ENCODE measurements at places on chromosomes 7 and 10. TPM values are rescaled to one million over a fixed set of nuclear protein-coding genes. Genes with fewer than 3 reads are reported as not detected.
A peak's percentile ranks its signal among the peaks of the same experiment; 100 is the strongest.

DNA sequence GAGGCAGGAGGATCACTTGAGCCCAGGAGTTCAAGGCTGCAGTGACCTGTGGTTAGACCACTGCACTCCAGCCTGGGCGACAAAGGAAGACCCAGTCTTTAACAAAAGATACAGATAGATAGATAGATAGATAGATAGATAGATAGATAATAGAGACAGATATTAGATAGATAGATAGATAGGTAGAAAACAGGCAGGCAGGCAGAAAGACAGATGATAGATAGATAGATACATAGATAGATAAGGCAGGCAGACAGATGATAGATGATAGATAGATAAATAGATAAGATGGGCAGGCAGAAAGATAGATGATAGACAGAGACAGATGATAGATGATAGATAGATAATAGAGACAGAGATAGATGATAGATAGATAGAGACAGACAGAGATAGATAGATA lies 54.5 kb downstream of the TMEM130 start:
- no peak for DNase-seq

DNA sequence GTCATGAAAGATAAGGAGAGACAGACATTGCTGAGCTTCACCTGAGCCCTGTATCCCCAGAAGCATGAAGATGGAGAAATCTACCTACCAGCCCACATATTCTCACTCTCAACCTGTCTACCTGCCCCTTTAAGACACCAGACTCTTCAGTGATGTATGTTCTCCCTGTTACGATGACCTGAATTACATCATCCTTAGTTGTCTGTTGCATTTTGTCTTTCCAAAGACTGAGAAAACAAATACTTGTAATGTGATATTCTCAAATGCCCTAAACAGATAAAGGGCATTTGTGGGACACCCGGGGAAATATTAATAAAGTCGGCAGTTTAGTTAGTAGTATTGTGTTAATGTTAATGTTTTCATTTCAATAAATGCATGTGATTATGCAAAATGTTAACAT lies 305.8 kb upstream of the IGFBP3 start:
- no peak for DNase-seq

DNA sequence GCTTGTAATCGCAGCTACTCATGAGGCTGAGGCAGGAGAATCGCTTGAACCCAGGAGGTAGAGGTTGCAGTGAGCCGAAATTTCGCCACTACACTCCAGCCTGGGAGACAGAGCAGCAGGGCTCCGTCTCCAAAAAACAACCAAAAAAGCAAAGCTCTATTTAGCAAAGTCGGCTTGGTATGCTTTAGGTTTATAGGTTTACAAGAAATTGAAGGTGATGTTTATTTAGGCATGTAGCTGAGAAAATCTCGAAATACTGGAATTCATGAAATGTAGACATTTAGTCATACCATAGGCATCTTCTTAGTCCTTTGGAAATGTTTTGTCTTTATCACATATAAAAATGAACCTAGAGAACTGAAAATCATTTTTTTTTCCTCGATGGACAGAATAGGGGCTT lies 453.8 kb upstream of the ANKRD30A start:
- no peak for DNase-seq

Gene ASB10
- not detected for total RNA-seq

Gene CALML5
- total RNA-seq = not detected

GRCh38 chr7:101124376-101125056 lies 2.4 kb upstream of the SERPINE1 start:
- peak; percentile 70 for DNase-seq

DNA sequence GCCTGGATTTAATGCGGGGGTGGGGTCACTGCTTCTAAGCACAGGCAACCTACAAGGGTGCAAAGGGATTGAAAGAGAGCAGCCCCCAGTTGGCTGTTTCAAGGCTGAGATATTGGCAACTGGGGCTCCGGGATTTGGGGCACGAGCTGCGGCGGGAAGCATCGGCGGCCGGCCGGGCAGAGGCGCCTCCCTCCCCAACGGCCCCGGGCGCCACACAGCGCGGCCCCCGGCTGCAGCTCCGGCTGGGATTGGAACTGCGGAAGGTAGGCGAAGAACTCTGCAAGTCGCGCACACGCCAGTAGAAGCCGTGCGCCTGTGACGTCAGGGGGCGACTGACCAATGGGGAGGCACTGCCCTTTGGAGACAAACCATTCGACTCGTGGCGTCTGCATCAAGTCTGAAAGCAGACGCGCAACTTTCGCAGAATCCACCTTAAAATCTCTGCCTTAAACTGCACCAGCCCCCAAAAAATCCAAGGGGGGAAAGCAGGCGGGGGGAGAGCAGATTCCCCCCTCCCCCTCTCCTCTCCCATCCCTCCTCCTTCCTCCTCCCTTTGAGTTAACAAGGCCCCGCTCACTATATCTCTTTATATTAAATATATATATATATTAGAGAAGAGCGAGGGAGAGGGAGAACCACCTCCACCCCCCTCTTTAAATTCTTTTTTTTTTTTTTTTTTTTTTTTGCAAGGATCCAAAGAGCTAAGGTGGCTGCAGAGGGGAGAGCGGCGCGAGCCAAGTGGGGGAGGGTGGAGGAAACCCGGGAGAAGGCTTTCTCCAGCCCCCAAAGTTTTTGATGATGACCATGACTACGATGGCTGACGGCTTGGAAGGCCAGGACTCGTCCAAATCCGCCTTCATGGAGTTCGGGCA lies at the start of gene DLX6:
DLX6 (plus strand) TSS at position 371 of the 872 bp plus-strand sequence; CDS start at position 796, 425 bp downstream.
- no peak for DNase-seq

- DNase-seq = no peak
Measured at GRCh38 chr7:2715341-2716231, 27.6 kb downstream of the AMZ1 start.

Gene NACAD
- 4.9 TPM for total RNA-seq

- DNase-seq = no peak
Measured at GRCh38 chr10:70782086-70782745, 3.0 kb downstream of the TBATA start.

- no peak for DNase-seq
Measured at GRCh38 chr10:119538632-119539358, 3.7 kb downstream of the RGS10 start.

DNA sequence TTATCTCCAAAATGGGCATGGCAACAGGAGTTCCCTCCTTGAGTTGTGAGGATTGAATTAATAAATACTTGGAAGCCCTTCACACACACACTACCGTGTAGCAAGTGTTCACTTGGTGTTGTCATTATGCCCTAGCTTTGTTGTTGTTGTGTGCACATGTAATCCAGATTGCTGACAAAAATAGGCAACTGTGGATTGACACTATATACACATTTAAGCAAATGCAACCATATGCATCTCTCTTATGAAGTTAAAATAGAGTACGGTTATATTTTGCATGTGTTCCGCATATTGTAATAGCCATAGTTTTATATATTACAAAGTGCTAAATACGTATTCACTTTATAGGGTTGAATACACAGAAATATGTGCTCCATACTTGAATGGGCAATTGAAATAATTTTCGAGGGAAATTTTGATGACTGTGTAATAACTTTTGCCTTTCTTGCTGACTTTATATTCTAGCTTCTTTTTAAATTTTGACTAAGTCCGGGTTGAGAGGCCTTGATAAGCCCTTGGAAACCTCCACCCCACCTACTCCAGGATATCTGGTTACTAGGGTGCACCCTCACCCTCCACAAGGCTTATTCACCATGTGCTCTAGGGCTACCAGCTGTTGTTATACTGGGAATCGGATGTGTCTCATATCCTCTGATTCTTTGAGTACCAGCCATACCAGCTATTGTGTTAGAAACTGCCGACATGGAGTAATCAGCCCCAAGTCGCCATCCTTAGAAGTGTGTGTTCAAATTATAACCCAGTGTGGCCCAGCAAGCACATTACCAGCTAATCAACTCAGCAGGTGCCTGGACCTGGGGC lies 265.0 kb downstream of the CAMK1D start:
- no peak for DNase-seq

Gene FEZF1
- total RNA-seq = not detected

- DNase-seq = no peak
Measured at GRCh38 chr7:40316176-40316575, 181.4 kb downstream of the SUGCT start.

DNA sequence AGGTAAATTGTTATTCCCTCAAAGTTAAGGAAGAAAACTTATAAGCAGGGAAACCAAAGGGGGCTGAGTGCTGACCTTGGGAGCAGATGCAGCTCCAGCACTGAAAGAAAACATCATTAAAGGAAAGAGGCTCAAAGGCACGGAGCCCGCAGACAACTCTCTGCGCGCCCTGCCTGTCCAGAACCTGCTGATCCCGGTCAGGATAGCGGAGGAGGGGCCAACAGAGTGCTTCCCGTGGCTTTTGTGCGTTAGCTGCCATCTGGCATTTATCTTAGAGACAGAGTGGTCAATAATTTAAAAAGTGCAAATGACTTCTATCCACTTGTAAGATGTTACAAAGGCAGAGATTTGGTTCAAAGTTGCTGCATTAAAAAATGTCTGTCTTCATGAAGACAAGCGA lies 162.1 kb downstream of the FANK1 start:
- no peak for DNase-seq

- DNase-seq = no peak
Measured at GRCh38 chr10:21503542-21503941, 21.9 kb downstream of the SKIDA1 start.

Gene STEAP1
- 6.9 TPM for total RNA-seq

Gene CNPY1
- not detected for total RNA-seq

Gene RALA
- 79.2 TPM for total RNA-seq

Gene FIGNL1
- 17.0 TPM for total RNA-seq

DNA sequence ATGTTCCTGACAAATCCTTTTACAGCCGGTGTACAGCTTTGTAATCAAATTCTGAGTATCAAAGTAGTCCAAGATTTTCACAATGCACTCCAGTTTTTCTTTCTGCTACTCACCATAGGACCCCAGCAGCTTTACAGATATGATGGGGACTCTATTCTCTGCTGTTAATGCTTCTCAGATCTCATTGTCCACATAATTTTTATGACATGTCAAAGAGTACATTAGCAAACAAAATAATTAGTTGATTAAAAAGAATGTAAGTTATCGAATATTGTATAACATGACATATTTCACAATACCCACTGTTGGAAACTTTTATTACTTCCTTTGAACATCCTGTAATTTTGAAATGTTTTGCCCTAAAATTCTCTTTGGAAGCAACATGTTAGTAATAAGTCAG lies 81.4 kb upstream of the KIAA1217 start:
- no peak for DNase-seq

Gene FBH1
- total RNA-seq = 65.8 TPM

Data from kidney epithelial cell (primary cell).